ENCODE measurements at places on chromosomes 16 and 17. TPM values are rescaled to one million over a fixed set of nuclear protein-coding genes. Genes with fewer than 3 reads are reported as not detected.

TK1 gene
- total RNA-seq, result 2.1 TPM

MEFV gene
- 0.62 TPM for total RNA-seq

- DNase-seq, result no peak
Measured at GRCh38 chr16:88570691-88571092, 489 bp downstream of the ZC3H18 start.

PRSS21 gene
- not detected for total RNA-seq

- DNase-seq, result no peak
Measured at GRCh38 chr16:89422527-89422904, 67.8 kb downstream of the ANKRD11 start.

GRCh38 chr17:56347639-56348038 is 194.4 kb downstream of the ANKFN1 start:
- no peak for DNase-seq

ZNF624 gene
- total RNA-seq, result 1.4 TPM

GRCh38 chr17:77473615-77474226 is 333.0 kb downstream of the SEC14L1 start:
- DNase-seq, result no peak

DNA sequence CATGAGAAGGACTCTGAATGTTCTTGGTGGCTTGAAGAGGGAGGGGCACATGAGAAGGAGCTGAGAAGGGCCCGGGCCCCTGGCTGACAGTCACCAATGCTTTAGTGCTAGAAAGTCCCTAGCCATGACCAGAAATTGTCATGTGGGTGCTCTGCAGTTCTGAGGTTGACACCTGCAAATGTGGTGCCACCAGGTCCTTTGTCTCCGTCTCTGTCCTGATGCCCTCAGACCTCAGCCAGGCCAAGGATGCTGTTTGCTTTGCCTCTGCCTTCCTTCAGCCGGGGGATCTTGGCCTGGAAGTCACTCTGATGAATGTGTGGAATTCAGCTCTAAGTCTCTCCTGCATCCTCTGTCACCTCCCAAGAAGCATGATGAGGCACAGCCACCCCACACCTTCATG is 63.6 kb downstream of the TNFRSF13B start:
- DNase-seq, result no peak
